ENCODE measurements at places on chromosomes 12 and 14.

DNA sequence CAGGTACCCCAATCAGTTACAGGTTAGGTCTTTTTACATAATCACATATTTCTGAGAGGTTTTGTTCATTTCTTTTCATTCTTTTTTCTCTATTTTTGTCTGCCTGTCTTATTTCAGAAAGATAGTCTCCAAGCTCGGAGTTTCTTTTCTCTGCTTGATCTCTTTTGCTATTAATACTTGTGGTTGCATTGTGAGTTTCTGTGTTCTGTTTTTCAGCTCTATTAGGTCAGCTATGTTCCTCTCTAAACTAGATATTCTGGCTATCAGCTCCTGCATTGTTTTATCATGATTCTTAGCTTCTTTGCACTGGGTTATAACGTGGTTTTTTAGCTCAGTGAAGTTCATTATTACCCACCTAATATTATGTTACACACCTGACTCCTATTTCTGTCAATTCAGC lies 914.1 kb downstream of the TRHDE start:
- no peak for DNase-seq

GRCh38 chr14:74568380-74568649 lies 43.7 kb downstream of the LTBP2 start:
- DNase-seq: no peak

- DNase-seq: no peak
These were observed 68.1 kb downstream of the CRADD start for GRCh38 chr12:93745286-93745685.

DNA sequence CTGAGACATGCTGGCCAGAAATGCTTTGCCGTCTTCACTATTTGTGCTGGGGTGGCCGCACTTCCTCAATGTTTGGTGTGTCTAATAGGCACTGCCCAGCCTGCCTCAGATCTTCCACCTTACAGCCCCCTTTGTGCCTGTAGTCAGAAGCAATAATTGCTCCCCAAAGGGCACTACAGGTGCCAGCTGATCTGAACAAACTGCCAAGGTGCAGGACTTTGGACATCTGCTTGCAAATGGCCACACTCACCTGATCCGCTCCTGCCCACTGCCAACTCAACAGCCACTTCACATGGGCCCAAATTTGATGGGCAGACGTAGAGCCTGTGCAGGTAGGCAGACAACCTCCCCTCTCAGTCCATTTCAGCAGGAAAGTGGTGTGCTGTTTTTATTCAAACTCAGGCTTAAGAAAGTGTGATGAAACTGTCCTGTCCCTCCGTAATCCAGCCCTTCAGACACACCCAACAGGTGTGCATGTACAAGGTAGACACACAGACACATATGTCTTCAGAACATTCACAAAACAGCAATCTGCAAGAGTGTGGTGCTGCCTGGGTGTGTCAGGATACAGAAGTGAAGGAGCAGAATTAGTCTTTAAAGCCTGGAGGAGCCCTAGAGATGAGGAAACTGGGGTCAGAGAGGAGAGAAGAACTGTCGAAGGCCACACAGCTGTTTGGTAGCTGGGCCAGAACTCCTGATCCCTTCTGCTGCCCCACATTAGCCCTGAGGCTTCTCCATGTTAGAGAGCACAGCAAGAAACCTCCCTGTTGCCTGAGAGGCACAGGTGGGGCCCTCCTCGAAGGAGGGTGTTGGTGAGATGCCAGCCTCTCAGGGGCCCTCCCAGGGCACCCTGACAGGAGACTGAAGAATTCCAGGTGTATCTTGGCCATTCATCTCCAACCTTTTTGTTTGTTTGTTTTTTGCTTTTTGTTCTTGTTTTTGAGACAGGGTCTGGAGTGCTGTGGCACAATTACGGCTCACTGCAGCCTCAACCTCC lies 4.4 kb upstream of the KRT75 start:
- DNase-seq: no peak

DNA sequence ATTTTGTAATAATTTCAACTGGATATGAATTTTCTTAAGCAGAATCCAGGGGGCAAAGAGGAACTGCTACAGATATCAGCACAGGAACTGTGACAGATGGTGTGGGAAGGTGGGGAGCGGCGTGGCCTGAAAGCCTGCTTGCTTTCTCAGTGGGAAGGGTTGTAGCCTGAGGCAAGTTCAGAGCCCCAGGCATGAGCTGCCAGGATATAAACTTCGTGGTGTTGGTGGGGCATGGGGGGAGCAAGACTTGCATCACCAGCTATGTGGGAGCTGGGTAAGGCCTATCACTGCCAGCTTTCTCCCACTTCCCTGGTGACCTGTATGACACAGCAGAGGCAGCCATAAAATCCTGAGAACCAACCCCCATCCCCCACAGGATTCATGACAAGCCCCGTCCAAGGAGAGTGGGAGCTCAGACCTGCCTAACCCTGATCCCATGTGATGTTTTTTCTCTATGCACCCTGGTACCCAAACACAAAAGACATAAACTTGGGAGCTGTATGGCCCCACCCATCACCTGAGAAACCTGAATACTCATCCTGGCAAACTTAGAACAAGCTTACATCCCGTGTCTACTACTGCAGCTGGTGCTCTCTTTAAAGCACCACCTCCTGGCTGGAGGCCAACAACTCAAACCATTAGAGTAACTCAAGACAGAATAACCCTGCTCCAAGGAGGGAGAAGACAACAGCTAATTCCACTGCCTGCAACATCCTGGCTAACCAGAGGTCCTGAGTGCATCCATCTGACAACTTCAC lies 16.5 kb downstream of the CLEC1A start:
- DNase-seq: no peak

DNA sequence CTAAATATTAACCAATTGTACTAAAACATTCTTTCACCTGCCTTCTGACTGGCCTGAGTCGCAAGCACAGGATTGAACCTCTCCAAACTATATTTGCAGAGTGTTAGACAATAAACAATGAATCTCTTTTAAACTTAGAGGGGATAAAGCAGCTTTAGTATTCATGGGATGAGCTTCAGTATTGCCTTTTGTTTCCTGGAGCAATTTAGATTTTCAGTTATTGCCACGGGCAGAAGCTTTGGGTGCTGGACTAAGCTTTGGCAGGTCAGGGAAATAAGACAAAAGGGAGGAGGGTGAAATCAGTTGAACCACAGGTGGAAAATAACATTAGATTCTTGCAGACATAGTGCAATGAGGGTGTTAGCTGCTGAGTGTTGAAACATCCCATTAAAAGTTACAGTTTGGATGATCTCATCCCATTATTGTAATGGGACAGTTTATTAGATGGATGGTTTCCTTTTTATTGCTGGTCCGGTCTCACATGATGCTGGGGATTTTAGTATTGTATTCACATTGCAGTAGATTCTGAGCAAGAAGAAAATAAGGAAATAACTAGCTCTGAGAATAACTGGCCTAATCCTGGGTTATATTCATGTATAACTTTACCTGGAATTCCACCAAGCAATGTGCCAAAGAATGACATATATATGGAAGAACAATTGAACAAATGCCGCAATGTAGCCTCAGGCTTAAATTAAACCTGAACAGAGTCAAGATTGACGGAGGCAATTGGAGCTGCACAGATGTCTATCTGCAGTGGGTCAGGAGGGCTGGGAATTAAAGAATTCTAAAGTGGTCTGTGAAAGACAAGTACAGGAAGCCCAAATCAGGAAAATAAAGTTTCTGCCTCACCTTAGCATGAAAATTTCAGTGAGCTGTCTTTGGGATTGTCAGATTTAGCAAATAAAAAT lies 1092.8 kb upstream of the SEL1L start:
- DNase-seq: no peak

GRCh38 chr12:54759751-54760150 lies 94.6 kb upstream of the MUCL1 start:
- DNase-seq: no peak

Measured in COR-L47 (cell line).